ENCODE measurements at places on chromosomes 7 and 10. TPM values are rescaled to one million over a fixed set of nuclear protein-coding genes. Genes with fewer than 3 reads are reported as not detected.

HMX3 gene
- not detected for total RNA-seq

CRTAC1 gene
- 8.9 TPM for total RNA-seq

TSPAN33 gene
- 8.4 TPM for total RNA-seq

ACSL5 gene
- 14.5 TPM for total RNA-seq

ACTR1A gene
- 95.9 TPM for total RNA-seq

OPALIN gene
- total RNA-seq = 0.17 TPM

H2BK1 gene
- not detected for total RNA-seq

TEX36 gene
- total RNA-seq = not detected

ZEB1 gene
- 15.0 TPM for total RNA-seq

SPDYE8 gene
- not detected for total RNA-seq
